MM.1S (cell line): ENCODE measurements at places on chromosomes 11 and 22.

DNA sequence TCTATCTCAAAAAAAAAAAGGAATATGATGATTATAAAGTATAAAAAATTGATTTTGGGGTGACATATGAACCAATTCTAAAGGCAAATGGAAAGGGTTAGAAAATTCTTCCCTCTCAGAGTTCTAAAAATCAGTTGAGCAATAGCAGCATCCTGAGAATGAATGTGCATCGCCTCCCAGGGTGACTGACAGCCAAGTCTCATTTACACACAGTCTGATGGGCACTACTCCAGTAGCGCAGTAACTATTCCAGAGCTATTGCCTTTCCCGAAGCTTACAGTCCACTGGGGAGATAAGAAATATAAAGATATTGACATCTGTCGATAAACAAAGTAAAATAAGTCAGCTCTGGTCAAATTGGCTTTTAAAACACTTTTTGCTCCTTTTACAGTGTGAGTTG is 32.3 kb upstream of the SORL1 start:
- DNase-seq, result no peak

DNA sequence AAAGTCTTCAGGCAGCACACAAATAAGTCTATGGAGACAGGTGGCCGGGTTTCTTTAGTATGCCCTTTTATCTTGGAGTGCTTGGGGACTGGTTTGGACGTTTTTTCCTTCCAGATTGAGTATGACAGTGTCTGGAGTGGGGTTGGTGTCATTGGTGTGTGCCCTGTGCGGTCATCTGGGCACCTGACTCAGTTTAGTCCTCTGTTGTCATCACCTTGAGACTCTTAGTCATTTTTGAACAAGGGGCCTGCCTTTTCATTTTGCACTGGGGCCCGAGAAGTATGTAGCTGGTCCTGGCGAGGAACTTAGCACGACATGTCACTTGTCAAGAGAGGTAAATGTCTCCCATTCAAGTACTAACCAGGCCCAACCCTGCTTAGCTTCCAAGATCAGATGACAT is 27.2 kb upstream of the MYO18B start:
- DNase-seq, result no peak

DNA sequence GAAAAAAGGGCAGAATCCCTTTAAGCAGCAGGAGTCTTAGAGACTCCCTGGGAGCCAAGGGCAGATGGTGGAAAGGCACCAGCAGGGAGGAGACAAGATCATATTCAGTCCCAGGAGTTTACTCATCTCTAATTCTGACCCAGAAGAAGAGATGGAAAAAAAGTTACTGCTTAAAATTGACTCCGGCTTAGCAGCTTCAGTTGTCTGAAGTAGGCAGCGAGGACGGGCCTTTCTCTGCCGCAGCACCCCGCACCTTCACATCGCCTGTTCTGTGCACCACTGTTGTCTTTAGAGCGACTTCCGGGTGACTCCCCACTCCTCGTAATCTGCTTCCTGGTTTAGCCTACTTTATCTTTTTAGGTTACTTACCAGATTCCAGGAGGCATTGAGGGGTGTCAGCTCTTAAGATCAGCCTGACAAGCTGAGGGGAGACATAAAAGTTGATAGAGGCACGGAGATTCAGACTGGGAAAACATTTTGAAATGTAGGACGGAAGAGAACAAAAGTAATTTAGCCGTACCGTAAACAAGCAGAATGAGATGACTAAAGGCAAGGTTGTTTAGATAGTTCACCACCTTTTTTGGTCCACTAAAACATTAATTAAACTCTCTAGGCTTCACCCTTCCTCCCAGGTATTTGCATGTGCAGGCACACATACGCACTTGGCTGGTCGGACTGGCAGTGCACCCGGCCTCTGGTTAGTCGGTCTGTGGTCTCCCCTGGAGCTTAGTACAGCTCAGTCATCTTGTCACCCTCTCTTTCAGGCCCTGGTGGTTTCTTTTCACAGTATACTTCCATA is 74.3 kb downstream of the CECR2 start:
- DNase-seq, result no peak

- DNase-seq, result no peak
Observed at GRCh38 chr22:45227645-45228400, 12.9 kb downstream of the KIAA0930 start.

- no peak for DNase-seq
Observed at GRCh38 chr22:33397381-33397907, 339.3 kb upstream of the SYN3 start.
